Neural progenitor cell (in vitro differentiated cells): ENCODE measurements at places on chromosomes 4 and X.

DNA sequence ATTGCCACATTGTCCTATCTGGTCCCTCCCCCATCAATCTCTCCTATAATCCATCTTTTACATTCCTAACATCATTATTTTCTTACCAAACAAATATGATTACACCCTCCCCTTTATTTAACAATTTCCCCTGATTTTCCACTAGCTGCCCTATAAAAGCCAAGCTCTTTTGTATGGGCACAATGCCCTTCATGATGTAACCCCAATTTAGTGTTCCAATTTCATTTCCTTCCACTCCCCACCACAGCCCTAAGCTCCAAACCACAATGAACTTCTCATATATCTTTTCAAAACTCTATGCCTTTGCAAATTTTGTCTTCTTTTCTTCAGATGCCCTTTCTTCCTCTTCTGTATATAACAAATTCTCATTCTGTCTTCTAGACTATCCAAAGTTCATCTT lies 39.5 kb upstream of the PTPN13 start:
- DNase-seq, result no peak

DNA sequence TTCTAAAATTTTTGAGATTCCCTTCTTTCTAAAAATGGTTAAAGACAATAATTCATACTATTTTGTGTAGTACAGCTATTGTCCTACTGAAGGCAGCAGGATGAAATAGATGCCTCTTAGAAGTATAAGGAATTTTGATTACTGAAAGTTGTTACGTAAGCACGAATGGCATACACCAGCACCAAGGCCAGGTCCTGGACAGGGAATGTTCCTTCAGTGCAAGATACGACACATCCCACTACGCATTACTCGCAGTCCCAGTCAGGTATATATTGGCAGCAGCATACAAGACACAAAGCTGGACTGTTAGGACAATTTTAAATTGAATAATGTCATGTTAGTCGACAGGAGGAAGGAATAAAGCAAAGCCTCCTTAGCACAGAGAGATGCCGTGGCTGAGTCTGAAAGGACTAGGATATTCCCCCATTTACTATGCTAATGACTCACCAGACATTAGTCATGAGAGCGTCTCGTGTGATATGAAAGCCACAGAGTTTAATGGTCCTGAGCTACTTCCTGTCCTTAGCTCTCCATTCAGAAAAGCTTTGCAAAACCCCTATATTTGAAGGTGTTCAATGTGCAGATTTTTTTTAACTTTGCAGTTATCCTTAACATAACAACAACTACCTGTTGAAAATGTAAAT lies 504.3 kb downstream of the FAM133A start:
- no peak for DNase-seq

GRCh38 chrX:153845195-153845594 lies 14.9 kb upstream of the PDZD4 start:
- no peak for DNase-seq

GRCh38 chr4:56786955-56787354 lies 34.5 kb downstream of the SPINK2 start:
- DNase-seq, result peak; percentile 9

DNA sequence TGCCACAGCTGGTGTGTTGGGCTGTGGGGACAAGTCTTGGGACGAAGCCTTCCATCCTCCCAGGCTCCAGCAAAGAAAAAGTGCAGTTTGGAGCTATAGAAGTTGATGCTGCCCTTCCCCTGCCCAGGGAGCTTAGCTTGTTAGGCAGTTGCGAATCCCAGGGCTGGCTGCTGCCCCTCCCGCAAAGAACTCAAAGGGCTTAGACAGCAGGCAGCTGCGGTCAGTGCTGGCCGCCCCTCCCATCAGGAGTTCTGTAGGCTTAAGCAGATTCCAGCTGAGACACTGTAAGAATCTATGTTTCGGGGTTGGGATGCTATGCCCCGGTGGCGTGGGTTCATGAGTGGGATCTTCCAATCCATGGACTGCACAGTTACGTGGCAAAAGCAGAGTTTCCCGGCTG lies 956.7 kb downstream of the GLUD2 start:
- peak; percentile 52 for DNase-seq

- DNase-seq, result no peak
Observed at GRCh38 chr4:102860611-102861324, 8.0 kb upstream of the CISD2 start.

- no peak for DNase-seq
Observed at GRCh38 chr4:168880072-168880675, 129.9 kb downstream of the CBR4 start.

- no peak for DNase-seq
Observed at GRCh38 chrX:30904632-30905031, 15.6 kb upstream of the TAB3 start.

GRCh38 chr4:128358913-128359279 lies 71.3 kb upstream of the PGRMC2 start:
- no peak for DNase-seq

DNA sequence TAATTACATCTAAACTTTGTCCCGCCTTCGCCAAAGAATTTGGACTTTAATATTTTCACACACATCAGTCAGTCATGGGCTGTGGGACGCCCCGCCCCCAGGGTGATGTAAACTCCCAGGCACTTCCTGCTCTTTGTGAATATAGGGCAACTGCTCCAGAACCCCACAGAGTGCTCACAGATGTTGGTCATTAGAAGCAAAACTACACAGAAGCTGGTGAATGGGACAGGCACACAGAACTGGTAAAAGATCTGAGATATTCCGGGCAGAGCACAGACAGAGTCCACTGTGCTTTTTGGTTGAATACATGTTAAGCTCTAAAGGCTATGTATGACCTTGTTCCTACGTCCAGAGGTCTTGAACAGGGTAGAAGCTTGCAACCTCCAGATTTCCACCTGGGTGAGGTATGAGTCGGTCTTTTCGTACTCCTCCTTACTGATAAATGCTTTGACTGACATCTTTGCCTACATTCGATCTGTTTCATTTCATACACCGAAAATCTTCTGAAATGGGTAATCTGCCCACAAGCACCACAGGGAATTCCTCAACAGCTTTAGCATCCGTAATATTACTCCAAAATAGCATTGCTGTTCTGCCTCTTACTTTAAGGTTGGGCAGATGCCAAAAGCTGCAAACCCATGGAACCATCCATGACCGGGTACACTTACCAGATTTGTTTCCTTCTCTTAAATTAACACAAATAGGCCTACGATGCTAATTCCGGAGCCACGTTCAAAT lies 144.6 kb downstream of the AMELX start:
- no peak for DNase-seq

- DNase-seq, result no peak
Observed at GRCh38 chrX:68997911-68998310, 167.3 kb downstream of the PJA1 start.

- DNase-seq, result no peak
Observed at GRCh38 chr4:70749313-70749712, 27.5 kb downstream of the RUFY3 start.

DNA sequence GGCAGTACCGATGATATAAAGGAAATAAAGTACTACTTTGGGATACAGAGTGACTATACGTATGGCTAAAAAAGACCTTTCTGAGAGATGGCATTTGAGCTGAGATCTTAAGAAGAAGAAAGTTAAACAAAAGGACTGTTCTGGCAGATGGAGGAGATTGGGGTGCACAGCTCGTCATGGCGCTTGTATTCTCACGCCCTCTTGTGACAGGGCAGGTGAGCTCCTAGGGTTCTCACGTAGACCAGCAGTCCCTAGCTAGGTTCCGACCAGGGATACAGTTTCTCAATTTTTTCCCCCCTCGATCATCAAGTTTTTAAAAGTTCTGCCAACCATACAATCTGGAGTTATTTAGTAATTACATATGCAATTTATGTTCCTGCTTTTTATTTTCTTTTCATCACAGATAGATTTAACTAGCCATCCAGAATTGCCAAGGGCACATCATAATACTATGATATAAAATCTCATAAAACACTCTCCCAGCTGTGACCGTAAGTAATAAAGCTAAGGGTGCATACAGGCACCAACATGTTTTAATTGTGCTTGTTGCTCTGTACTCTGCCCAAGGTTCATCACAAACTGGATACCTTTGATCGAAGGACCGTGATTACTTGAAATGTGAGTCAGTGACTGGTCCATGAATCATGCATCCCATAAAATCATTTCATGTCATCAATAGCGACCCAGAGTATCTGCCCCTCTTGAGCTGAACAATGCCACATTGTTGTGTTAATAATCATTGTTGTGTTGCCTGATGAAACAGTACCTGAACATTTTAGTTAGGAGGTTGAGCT lies 69.4 kb upstream of the ZNF518B start:
- DNase-seq, result no peak

- DNase-seq, result no peak
Observed at GRCh38 chr4:61223385-61223784, 23.3 kb downstream of the ADGRL3 start.

- no peak for DNase-seq
Observed at GRCh38 chr4:39521253-39521919, 5.9 kb downstream of the UGDH start.
